Fibroblast of skin of left biceps (primary cell): ENCODE measurements at places on chromosomes 7 and 10.

GRCh38 chr10:78307576-78307975, 273.9 kb downstream of the RPS24 start:
- DNase-seq: no peak

GRCh38 chr7:74452748-74453321, 871 bp upstream of the GTF2IRD1 start:
- DNase-seq: no peak

DNA sequence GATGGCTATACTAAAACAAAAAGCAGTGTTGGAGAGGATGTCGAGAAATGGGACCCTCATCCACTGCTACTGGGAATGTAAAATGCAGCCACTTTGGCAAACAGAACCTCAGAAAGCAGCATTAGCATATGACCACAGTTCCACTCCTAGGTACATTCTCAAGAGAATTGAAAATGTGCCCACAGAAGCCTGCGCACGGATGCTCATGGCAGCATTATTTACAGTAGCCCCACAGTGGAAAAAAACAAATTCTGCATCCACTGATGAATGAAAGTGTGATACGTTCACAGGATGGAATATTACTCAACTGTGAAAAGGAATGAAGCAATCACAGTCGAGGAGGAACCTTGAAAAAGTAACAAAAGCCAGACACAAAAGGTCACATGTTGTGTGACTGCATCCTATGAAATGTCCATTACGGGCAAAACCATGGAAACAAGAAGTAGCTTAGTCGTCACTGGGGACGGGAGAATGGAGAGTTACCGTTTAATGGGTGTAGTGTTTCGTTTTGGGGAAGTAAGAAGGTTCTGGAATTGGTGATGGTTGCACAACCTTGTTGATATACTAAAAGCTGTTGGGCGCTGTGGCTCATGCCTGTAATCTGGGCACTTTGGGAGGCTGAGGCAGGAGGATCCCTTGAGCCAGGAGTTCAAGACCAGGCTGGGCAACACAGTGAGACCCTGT, 2.5 kb upstream of the UPK3B start:
- no peak for DNase-seq

GRCh38 chr7:98870121-98870651, 372 bp upstream of the TMEM130 start:
- no peak for DNase-seq

GRCh38 chr10:126373972-126374371, 14.3 kb downstream of the ADAM12 start:
- no peak for DNase-seq

DNA sequence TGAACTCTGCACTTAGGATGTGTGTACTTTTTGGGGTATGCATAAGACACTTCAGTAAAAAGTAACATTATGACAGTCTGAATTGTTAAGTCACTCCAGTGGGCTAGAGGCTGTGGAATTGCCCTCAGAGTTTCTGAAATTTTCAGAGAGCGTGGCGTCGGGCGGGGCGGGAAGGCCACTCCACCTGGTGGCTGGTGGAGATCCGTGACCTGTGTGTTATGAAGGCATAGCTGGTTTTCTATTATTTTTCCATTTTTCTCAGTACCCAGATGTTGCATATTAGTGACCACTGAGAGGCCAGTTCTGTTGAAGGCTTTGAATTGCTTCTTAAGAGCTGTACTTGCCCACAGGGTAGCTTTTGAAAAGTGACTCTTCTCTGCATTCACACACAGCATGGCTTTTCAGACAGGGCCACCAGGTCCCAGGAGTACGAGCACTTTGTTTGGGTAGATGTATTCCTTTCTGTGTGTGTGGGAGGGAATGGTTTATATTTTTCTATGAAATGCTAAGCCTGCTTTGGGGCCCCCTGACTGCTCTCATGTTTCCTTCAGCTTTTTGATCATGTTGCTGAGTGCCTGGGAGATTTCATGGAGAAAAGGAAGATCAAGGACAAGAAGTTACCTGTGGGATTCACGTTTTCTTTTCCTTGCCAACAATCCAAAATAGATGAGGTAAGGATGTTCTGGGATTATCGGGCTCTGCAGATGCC, 52.3 kb downstream of the TACR2 start:
- no peak for DNase-seq

- no peak for DNase-seq
These were observed 9.3 kb downstream of the RASGEF1A start for GRCh38 chr10:43257347-43258210.

- no peak for DNase-seq
These were observed 23.5 kb upstream of the GPR141 start for GRCh38 chr7:37659971-37660565.

GRCh38 chr7:128889121-128889520, 21.4 kb downstream of the KCP start:
- DNase-seq: no peak

DNA sequence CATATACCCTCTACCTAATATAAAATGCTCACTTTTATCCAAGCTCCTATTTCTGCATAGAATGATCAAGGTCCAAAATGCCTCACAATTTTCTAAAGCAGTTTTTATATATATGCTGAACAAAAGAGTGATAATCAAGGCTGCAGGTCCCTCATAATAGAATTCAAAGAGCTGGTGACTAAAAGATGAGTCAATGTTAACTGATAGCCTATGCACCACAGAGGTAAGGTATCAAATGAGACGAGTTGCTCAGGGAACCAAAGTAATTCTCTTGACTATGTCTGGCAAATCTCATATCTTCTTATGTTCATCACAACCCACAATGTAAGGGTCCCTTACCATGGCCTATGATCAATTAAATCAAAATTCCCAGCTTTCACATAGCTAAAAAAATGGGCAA, 15.2 kb downstream of the PDZD8 start:
- DNase-seq: no peak

DNA sequence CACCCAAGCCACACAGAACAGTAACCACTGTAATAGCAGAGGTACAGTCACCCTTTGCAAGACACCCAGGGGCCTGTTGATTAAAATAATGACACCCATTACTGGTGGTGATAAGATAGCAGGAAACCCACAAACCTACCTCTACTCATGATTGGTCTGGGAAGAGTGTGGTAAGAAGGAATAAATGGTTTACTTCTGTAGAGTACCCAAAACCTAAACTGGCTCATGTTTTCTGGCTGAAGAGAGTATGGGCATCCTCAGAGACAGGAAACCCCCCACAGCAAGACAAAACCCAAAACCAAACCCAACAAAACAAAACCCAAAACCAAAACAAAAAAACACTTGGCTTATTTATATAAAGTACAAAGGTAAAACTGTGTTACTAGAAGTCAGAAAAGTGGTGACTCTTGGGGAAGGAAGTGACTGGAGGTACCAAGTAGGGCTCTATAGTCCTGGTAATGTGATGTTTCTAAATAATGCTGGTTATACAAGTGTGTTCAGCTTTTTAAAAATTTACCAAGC, 15.5 kb upstream of the DNAJB12 start:
- DNase-seq: no peak

DNA sequence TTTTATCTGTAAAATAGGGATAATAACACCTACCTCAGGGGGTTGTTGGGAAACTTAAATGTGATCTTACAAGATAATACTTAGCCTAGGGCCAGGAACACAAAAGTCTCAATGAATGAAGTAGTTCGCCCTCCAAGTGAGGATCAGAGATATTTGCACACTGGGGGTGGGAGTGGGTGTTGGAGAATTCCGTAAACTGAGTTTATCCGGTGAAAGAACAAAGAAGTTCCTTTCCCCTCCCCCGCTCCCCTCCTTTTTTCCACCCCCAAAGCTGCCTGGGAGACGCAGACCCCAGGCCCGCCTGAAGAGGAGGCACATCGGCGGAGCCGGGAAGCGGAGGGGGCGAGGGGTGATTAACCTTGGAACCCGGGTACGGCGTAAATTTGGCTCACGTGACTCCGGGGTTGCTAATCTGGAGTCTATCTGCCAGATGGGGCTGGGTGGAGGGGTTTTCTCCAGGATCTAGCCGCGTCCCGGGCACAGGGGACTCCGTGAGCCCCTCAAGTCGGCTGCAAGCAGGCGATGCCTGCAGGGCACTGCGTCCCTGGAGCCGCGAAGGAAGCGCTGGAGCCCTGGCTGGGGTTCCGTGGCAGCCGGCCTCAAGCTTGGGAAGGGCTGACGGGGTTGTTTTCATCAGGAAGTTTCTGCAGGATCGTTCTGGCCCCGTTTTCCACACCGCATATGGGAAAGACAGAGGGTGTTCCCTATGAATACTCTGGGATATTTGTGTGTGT, 1.4 kb upstream of the PODXL start:
- no peak for DNase-seq

- DNase-seq: no peak
These were observed 43.6 kb downstream of the SYPL1 start for GRCh38 chr7:106068538-106068961.

- no peak for DNase-seq
These were observed 50.5 kb upstream of the COL13A1 start for GRCh38 chr10:69751214-69751613.

DNA sequence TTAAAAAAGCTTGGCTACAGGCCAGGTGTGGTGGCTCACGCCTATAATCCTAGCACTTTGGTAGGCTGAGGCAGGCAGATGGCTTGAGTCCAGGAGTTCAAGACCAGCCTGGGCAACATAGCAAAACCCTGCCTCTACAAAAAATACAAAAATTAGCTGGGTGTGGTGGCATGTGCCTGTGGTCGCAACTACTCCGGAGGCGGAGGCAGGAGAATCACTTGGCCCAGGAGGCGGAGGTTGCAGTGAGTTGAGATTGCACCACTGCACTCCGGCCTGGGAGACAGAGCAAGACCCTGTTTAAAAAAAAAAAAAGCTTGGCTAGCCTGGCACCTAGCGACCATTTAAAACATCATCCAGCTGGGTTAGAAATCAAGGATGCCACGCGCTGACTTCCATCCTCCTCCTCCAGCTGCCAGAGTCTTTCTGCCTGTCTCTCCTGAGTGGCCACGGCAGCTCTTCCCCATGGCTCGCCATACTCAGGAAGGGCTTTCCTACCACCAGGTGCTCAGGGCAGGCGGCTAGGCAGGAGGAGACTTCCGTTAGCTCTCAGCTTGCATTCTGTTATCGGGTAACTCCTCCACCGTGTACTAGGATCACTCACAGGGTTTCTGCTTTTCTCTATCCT, 45.0 kb downstream of the DENND2A start:
- DNase-seq: no peak

GRCh38 chr10:63522277-63522687, 1.1 kb downstream of the REEP3 start:
- DNase-seq: no peak

GRCh38 chr10:86261941-86262687, 104.5 kb downstream of the GRID1 start:
- DNase-seq: no peak

DNA sequence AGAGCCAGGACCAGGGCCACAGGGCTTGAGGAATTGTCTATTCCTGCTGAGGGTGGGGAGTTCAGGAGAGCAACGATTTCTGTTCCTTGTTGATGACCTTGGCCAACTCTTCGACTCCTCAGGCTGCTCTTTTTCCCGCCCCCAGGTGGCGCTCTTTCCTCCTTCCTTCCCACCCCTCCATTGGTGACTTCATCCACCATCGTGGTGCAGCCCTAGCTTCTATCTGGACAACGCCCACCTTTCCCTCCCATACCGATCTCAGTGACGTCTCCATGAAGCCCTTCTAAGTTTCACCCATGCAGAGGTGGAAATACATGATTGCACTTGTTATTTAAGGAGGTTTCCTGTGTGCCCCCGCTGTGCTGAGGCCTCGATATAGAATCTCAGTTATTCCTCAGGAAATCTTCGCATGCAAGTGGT, 22.1 kb upstream of the CARD11 start:
- no peak for DNase-seq

DNA sequence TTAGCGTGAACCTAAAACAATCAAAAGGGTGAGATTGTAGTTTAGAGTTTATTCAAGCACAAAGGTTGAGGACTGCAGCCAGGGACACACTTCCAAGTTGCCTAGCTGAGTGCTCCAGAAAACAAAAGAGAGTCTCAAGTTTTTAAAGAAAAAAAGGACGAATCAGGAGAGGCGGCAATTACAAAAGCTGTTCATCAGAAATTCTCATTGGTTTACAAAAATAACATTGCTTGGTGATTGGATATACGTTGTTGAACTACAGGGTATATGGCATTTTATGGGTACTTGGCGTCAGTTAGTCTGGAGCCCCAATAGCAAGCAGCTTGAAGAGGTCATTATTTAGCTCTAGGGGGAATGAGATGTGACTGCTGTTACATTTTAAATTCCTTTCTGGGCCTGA, 11.5 kb downstream of the ZNF438 start:
- DNase-seq: no peak

DNA sequence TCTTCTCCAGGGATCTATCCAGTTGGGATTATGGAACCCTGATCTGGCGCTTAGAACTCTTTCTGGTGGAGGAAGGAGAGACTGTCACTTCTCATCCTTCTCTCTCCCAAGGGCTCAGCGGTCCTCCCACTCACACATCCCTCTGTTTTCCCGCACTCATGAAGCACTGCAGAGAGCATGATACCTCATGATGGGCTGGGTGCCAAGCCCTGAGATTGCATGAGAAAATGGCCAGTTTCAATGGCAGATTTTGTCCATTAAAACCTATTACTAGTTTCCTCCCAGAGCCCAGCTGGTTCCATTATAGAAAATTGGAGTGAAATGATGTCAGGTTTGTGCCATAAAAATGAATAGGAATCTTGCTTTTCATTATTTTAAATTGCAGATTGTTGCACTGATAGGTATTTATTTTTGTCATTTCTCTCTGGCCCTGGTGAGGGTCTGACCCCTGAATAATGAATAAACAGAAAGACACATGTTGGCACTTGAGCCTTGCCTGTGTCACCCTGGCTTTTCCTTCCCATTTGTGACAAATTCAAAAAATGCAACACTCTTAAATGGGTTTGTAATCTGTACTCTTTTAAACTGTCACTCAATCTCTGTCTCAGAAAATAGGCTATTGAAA, 1151.1 kb downstream of the TYW1 start:
- no peak for DNase-seq

GRCh38 chr10:75596930-75597620, 165.7 kb downstream of the LRMDA start:
- no peak for DNase-seq

DNA sequence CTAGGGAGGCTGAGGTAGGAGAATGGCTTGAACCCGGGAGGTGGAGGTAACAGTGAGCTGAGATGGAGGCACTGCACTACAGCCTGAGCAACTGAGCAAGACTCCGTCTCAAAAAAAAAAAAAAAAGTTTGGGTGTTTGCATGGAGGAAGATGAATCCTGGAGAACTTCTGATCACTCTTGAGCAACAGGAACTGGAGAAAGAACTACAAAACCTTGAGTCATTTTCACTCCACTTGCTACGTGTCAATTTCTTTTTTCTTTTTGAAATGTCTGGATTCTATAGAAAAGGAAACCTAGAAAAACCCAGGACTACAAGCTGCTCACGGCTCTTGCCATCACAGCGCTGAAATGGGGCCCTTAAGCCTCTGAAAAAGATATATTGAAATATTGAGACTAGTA, 189.6 kb upstream of the NRP1 start:
- DNase-seq: no peak

DNA sequence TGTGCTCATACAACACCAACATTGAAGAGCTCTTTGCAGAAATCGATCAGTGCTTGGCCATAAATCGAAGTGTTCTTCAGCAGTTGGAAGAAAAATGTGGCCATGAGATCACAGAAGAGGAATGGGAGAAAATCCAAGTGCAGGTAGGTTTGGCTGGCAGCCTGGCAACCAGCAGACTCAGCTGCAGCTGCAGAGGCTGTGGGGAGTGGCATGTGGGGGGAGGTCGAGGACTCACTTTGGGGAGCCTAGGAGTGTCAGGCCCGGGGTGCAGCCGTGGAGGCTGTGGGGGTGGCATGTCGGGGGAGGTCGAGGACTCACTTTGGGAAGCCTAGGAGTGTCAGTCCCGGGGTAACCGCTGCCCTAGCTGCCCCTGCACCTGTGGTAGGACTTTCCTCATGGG, 35.1 kb downstream of the RNF32 start:
- no peak for DNase-seq
